T-helper 2 cell (primary cell): ENCODE measurements at places on chromosomes 12 and 14.

GRCh38 chr14:102750376-102750775 lies 26.9 kb upstream of the TRAF3 start:
- DNase-seq: no peak

- no peak for DNase-seq
Observed at GRCh38 chr14:99838639-99839134, 45.5 kb downstream of the EML1 start.

GRCh38 chr14:96792591-96792990 lies 4.6 kb upstream of the VRK1 start:
- no peak for DNase-seq

GRCh38 chr14:51012055-51012454 lies 67.8 kb upstream of the PYGL start:
- DNase-seq: no peak

DNA sequence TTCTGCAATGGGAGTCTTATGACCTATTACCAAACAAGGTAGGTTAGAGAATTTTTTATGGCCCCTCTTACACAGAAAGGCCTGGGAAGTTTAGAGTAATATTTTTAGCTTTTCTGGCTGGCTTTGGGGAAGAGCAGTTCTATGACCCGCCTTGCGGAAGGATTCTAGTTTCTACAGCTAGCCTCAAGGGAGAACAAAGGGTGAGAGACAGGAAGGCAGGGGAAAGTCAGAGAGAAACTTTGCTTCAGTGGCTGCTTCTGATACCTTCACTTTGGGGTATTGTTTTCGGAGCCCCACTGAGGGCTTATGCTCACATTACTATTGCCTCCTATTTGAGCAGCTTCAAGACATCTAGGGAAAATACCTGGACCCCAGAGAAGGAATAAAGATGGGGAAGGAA lies 80.7 kb upstream of the NUDT4 start:
- no peak for DNase-seq

GRCh38 chr12:63403256-63403655 lies 252.3 kb upstream of the AVPR1A start:
- no peak for DNase-seq

GRCh38 chr12:76685246-76685678 lies 78.7 kb upstream of the ZDHHC17 start:
- no peak for DNase-seq

- DNase-seq: no peak
Observed at GRCh38 chr14:51787352-51787751, 73.1 kb upstream of the GNG2 start.

DNA sequence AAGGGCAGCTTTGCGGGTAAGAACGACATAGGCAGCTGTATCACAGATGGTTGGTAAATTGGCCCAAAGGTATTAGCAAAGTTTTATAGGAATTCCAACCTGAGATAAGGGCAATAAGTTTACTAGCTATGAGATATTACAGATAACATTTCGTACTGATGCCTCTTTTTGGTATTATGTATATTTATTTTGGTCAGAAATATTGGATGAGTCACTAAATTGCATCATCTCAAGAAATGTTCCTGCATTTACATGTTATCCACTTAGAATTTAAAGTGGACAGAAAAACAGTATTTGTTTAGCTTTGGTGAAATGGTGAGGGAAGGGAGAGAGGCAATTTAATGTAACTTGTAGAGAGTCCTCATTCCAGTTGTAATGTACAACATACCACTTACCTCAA lies 65.1 kb upstream of the PZP start:
- no peak for DNase-seq

GRCh38 chr14:52987514-52987913 lies 36.7 kb upstream of the FERMT2 start:
- no peak for DNase-seq

- DNase-seq: no peak
Observed at GRCh38 chr12:1471224-1471623, 123.2 kb downstream of the FBXL14 start.

- DNase-seq: no peak
Observed at GRCh38 chr12:12791756-12792369, 6.4 kb downstream of the APOLD1 start.

DNA sequence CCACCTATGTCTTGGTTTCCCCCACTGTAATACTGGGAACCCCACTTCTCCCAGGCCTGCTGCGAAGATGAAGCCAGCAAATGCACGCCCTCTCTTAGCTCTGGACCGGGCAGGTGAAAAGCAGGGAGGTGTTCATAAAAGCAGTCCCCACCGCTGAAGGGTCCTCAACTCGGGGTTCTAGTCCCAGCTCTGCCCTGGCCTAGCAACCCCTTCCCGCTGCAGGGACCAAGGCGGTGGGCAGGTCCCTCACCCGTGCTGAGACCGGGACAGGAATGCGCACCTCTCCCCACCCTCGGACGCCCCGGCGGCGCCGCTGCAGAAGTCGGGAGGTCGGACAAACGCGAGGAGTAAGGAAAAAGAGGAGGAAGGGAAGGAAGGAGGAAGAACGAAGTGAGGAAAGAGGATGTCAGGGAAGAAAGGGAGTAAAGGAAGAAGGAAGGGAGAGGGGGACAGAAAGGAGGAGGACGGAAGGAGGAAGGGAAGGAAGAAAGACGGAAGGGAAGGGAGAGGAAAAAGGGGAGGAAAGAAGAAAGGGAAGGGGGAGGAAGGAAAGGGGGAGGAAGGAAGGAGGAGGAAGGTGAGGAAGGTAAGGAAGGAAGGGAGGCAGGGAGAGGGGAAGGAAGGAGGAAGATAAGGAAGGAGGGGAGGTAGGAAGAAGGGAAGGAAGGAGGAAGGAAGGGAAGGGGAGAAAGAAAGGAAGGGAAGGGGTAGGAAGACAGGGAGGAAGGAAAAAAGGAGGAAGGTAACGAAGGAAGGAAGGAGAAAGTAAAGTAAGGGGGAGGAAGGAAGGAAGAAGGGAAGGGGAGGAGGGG lies 701 bp downstream of the SPRING1 start:
- no peak for DNase-seq

- DNase-seq: no peak
Observed at GRCh38 chr12:3944620-3945019, 71.4 kb upstream of the PARP11 start.

DNA sequence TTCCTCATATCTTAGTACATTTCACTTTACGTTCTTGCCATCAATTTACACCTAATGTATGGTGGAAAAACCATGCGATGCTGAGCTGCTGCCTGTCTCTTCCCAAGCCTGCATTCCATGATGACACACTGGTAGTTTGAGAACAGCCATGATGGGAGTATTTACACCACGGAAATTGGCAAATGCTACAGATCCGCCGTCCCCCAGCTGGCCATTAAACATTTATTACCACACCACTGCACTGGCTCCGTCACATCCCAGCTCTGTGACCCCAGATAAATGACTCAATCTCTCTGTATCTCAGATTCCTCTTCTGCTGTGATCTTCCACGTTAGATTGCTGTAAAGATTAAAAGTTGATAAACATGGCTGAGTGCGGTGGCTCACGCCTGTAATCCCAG lies 13.9 kb downstream of the ESRRB start:
- DNase-seq: no peak

DNA sequence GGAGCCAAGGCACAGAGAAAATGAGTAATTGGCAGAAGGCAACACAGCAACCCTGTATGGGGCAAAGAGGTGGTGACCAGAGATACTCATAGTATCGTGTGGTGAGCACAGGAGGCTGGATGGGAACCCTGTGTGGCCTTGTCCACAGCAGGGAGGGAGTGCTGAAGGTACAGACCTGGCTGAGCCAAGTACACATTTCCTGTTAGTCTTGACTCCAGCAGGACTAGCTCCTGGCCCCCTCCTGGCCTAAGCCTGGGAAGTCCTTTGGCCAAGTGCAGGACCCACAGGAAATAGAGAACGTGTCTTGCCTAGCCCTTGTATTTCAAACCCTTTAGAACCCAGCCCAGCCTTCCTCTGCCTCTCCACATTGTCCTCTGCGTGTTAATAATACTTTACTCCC lies 289.8 kb upstream of the PWP1 start:
- no peak for DNase-seq

GRCh38 chr12:118455327-118455726 lies 79.0 kb downstream of the SUDS3 start:
- DNase-seq: no peak

GRCh38 chr12:15801770-15802744 lies 12.9 kb upstream of the EPS8 start:
- DNase-seq: no peak

GRCh38 chr12:123937707-123938591 lies 34.7 kb downstream of the CCDC92 start:
- DNase-seq: no peak

- no peak for DNase-seq
Observed at GRCh38 chr14:26132061-26132645, 465.7 kb downstream of the NOVA1 start.

DNA sequence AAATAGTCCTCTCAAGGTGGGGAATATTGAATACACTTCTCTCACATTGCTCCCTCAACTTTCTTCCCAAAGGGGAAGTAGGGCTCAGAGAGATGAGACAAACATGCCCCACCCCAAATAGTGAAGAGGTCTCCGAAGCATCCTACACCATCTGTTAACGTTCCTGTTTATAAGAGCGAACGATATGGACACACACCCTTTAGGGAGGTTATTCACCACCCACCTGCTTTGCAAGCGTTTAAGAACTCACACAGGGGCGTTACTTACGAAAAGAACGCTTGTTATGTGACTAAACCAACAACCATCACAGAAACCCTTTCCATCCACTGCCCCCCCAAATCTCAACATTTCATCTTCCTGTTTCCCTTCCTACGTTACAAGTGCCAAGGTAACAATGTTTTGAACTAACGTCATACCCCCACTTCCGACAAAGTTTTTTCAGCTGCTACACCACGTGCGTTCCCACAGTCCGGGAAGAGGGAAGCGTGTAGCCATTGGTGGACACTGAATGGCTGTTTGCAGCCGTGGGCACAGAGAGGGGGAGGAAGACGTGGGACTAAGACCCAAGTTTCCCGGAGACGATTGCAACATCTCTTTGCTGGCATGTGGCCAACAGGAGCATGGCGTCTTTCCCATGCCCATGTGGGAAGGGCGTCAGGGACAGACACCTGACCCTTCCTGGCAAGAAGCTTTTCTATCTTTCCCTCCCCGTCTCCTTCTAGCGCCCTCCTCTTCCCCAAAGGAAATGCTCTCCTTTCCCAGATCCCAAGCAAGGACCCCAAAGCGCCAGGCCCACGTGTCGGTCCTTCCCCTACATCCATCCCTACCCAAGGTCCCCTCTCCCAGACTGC lies 1.2 kb downstream of the YBX3 start:
- DNase-seq: peak; percentile 30

DNA sequence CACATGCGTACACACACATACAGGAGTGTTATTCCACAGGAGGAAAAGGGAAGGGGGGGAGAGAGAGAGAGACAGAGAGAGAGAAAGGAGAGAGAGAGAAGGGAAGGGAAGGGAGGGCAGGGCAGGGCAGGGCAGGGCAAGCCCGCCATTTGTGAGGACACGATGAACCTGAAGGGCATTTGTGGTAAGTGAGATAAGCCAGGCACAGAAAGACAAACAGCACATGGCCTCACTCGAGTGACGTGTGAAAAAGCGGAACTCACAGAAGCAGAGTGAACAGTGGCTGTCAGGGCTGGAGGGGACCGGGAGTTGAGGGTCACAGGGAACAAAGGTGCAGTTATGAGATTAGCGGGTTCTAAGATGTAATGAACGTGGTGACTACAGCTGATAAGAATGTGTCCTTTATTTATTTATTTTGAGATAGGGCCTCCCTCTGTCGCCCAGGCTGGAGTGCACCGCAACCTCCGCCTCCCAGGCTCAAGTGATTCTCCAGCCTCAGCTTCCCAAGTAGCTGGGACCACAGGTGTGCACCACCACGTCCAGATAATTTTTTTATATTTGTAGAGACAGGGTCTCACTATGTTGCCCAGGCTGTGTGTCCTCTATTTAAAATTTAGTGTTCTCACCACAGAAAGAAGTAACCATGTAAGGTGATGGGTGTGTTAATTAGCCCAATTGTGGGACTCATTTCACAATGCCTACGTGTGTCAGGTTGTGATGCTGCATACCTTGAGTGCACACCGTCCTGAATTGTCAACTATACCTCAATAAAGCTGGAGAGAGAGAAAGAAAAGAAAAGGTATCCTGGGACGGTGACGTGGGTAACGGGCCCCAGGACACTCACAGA lies 18.7 kb upstream of the FBRSL1 start:
- DNase-seq: no peak

DNA sequence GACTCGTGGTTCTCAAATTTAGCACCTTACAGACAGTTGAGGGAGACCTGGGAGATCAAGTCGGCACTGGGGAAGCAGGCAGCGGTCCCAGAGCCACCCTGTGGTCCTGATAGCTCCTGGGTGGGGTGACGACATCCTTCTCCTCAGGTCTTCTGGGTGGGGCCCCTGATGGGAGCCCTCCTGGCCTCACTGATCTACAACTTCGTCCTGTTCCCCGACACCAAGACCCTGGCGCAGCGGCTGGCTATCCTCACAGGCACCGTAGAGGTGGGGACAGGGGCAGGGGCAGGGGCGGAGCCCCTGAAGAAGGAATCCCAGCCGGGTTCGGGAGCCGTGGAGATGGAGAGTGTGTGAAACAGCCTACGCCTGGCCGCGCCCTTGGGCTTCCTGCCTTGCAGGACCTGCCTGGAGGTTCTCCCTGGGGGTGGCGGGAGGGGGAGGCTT lies 2.6 kb downstream of the AQP6 start:
- no peak for DNase-seq

DNA sequence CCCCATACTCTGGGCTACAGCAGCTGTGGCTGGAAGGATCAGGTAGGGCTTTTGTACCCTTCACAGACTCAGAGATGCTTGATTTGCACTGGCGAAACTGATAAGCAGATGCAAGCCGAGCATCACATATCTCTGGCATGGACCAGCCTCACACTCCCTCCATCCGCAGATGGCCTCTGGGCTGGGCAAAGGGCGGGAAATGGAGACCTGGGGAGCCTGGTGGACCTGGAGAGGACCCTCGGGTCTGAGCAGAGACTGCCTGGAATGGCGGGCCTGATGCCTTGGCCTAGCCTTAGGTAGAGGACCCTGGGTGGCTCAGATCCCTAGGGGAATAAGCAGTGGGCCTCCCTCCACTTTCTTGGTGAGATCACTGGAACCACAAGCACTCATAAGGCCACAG lies 53.2 kb downstream of the GALNT16 start:
- DNase-seq: no peak

DNA sequence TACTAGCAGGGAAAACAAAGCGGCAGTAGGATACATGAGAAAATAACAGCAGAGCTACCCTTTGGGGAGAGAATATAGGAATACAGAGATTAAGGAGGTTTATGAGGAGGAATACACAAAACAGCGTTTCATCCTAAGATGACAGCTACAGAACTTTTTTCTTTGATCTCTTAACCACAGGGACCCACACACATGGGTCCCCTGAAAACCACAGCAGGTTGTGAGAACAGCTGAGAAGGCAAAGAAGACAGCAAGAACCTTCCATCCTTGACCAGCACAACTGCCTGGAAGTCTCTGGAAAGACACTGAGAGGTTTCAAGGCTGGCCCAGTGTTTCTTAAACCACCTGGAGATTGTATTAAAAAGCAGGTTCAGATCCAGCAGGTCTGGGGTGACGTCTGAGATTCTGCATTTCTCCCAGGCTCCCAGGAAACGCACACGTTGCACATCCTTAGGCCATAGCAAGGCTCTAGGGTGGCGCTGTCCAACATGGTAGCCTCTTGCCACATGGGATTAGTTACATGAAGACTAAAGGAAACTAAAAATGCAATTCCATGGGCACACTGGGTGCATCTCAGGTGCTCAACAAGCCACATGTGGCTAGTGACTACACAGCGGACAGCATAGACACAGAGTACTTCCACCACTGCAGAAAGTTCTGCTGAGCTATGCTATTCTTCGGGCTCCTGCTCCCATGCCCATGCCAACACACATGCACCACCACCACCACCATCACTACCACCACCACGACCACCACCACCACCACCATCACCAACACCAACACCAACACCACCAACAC lies 92.3 kb downstream of the FOXN3 start:
- DNase-seq: no peak

- DNase-seq: peak; percentile 62
Observed at GRCh38 chr14:99605299-99605961, 1.4 kb upstream of the CCDC85C start.
